Right renal cortex interstitium (tissue), 3 donors: ENCODE measurements at places on chromosomes 12 and 14. TPM values are rescaled to one million over a fixed set of nuclear protein-coding genes. Genes with fewer than 3 reads are reported as not detected.

Gene NFE2
- polyA plus RNA-seq: 2.1 TPM

Gene HVCN1
- polyA plus RNA-seq: 10.6 TPM

Gene KERA
- not detected for polyA plus RNA-seq

Gene TEDC1
- 6.3 TPM for polyA plus RNA-seq

Gene RERG
- polyA plus RNA-seq: 41.9 TPM

Gene PLEKHD1
- 5.7 TPM for polyA plus RNA-seq

Gene GNS
- 159 TPM for polyA plus RNA-seq

Gene HSPA2
- 19.4 TPM for polyA plus RNA-seq

Gene ENDOU
- polyA plus RNA-seq: 0.26 TPM

Gene RPS6KL1
- 0.74 TPM for polyA plus RNA-seq

Gene ASIC1
- 4.1 TPM for polyA plus RNA-seq

Gene MED13L
- polyA plus RNA-seq: 69.5 TPM

Gene OAS1
- 13.4 TPM for polyA plus RNA-seq

Gene SLC4A8
- 2.7 TPM for polyA plus RNA-seq

Gene DTX1
- 10.3 TPM for polyA plus RNA-seq

Gene ATF1
- 54.0 TPM for polyA plus RNA-seq

Gene NELL2
- polyA plus RNA-seq: 25.1 TPM
